ENCODE measurements at places on chromosomes 5 and 9. TPM values are rescaled to one million over a fixed set of nuclear protein-coding genes. Genes with fewer than 3 reads are reported as not detected.

Gene EGR1
- total RNA-seq: 2.2 TPM

Gene IRGM
- total RNA-seq: not detected

Gene SNX18
- total RNA-seq: 69.0 TPM

Gene WDR31
- total RNA-seq: 1.4 TPM

Gene PAIP1
- total RNA-seq: 127 TPM

Gene IL3
- total RNA-seq: not detected

Gene COX7C
- 110 TPM for total RNA-seq

Gene OTULINL
- 0.36 TPM for total RNA-seq

- DNase-seq: no peak
Measured at GRCh38 chr5:10521466-10522223, 42.2 kb upstream of the ANKRD33B start.

- DNase-seq: no peak
Measured at GRCh38 chr9:121835587-121836365, 184.3 kb downstream of the DAB2IP start.

DNA sequence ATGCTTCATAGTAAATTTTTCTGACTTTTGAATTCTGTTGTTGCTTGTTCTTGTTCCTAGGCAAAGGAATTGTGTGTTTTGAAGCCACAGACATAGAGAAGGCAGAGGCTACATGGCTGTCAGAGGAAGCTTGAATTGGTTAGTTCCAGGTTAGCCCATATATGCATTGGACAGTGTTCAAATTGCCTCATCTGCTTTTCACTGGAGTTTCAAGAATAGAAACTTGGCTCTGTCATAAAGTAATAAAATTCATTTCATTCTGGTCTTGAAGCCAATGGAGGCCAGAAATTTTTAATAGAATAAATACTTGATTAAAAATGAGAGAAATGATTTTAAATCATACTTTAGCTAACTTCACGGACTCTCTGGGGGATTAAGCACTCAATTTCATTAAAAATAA, 178.0 kb downstream of the YIPF5 start:
- DNase-seq: no peak

GRCh38 chr9:129335464-129336129, 157.5 kb upstream of the IER5L start:
- no peak for DNase-seq

DNA sequence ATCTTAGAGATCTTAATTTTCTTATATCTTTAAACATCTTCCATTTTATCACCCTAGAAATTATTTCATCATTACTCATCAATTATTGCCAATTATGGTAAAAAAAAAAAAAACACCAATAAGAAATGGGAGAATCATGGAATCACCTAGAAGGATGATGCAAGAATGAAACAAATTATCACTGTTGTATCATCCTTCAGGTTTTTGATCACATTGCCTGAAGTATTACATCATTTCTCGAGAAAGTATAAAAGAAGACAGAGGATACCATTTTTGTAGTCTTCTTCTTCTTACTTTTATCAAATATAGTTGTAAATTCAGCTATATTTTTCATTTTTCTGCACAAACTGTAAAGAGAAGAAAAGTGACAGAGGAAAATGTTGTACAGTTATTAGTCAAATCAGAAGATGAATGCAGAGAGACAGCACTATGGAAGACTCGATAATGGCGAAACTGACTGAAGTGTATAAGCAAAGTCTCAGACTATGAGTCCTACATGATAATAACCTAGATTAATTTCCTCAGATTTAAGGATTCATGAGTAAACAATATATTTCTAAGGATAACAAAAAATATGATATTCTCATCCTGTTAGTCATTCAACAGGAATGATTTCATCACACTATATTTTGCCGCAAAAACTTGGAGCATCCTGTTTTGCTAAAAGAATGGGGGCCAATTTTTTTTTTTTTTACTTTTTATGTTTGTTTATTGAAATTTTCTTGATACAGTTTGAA, 5.9 kb upstream of the STC2 start:
- DNase-seq: peak; percentile 95

DNA sequence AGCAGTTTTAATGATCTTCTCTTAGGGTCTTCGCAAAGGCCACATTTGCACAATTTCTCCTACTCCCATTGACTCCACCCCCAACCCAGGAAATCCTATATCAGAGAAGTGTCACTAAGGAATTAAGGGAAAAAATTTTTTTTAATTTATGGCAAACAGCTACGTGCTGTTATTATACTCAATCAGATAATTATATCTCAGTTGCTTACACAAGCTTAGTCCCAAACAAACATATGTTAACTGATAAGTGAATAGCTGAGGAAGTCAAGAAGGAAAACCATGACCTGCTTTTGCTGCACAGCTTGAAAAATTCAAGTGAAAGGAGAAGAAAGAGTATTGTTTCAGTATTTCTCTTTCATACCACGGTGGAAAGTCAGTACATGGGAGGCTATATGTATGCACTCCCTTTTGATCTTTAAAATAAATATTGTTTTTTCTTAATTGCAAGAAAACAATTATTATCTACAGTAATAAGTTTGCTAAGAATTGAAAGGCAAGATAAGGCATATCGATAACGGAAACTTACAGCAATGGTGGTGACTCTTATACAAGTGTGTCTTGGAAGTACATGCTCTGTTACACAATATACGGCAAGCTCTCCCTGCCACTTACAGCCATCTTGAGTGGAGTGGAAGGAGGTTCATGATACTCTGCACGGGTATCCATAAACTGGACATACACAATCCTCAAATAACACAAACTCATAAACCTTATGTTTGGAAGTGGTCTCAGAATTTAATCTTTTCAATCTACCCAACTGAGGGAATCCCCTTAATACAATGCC, 167.9 kb upstream of the FREM1 start:
- DNase-seq: no peak

GRCh38 chr5:170312666-170313065, 15.1 kb upstream of the LCP2 start:
- no peak for DNase-seq

GRCh38 chr9:87545858-87546257, 48.2 kb downstream of the DAPK1 start:
- DNase-seq: no peak
